ENCODE measurements at places on chromosomes 7 and 10.

DNA sequence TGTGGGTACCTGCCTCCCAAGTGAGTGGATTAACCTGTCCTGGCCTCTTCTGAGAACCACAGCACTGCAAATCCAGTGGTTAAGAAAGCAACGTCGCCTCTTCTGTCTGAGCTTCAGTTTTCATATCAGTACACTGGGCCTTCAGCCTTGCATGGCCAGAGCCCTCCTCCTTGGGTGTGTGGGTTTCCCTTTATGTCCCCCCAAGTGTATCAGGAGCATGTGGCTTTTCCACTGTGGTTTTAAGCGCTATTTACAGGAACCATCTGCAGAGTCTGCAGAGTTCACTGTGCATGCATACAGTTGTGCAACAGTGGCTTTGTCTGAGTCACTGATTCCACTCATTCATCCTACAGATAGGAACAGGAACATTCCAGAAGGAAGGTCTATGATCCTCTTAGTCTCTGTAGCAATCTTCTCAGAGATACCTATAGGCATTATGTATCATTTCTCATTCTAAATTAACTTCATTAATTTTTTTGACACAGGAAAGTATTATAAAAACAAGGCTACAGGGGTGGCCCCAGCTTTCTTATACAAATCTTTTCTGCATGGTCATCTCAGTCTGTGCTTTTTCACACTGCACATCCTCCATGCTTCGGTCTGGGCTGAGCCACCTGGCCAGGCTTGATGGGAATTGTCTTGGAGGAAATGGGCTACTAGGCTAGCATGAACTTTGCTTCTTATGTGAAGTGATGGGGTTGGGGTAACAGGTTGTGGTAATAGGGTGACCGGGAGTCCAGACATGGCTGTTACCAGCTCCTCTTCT lies 17.1 kb downstream of the MBL2 start:
- no peak for DNase-seq

DNA sequence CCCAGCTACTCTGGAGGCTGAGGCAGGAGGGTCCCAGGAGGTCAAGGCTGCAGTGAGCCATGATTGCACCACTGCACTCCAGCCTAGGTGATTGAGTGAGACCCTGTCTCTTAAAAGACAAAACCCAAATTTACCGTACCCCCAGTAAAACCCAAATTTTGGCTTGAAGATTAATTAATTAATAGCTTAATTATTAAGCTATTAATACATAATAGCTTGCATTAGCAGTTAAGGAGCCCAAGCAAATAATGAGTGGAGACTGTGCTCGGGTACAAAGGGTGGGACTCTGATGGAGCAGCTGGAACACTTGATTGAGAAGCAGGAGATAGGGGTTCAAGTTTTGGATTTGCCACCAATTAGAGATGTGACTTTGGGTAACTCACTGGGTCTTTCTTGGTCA lies 28.9 kb downstream of the NRF1 start:
- DNase-seq: no peak

- DNase-seq: no peak
Observed at GRCh38 chr10:74932648-74933047, 106.2 kb downstream of the KAT6B start.

GRCh38 chr7:114062810-114063209 lies 144.0 kb upstream of the PPP1R3A start:
- no peak for DNase-seq

GRCh38 chr10:81065474-81065873 lies 527.8 kb downstream of the SH2D4B start:
- no peak for DNase-seq

- DNase-seq: no peak
Observed at GRCh38 chr7:35728412-35729060, 33.6 kb upstream of the HERPUD2 start.

- no peak for DNase-seq
Observed at GRCh38 chr10:121952226-121952625, 22.8 kb downstream of the NSMCE4A start.

DNA sequence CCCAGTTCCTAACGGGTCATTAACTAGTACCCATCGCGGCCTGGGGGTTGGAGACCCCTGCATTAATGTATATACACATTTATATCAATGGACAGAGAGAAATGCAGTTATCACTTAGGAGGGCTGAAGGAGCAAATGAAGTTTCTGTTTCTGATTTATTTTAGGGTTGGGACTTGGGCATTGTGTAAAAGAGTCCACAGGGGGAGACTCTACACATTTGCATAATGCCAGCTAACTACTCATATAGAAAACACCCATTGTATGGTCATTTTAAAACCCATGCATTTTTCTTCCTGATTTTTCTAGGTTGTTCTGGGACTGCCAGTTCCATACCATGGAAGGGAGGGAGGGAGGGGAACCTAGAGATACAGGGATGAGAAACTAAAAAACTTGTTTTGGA lies 23.5 kb downstream of the BCCIP start:
- DNase-seq: no peak

DNA sequence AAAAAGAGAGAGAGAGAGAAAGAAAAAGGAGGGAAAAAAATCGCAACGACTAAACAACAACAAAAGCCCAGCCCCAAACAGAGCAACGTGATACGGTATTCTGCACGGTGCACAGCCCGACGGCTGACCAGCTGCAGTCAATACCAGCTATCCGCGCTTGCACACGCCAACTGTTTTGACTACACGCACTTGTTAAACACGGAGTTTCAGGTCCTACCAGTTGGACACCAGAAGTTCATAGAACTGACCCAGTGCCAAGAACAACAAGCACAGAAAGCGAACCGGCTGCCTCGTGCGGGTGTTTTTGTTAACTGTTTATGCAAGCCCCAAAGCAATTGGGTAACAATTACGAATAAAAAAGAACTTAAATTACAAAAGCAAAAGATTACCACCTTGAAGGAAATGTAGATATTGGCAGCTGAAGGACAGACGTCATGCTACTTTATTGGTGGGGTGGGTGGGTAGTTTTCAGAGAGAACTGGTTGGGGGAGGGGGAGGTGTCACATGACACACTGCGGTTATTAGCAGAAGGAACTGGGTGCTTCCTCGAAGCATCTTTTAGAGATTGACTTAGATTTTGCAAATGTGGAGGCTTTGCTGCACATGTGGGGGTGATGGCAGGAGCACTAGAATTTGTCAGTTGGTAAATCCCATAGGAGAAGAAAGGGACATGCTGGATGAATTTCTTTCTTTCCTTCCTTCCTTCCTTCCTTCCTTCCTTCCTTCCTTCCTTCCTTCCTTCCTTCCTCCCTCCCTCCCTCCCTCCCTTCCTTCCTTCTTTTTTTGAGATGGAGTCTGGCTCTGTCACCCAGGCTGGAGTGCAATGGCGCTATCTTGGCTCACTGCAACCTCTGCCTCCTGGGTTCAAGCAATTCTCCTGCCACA lies 110.6 kb upstream of the EFCAB10 start:
- peak; percentile 69 for DNase-seq

- no peak for DNase-seq
Observed at GRCh38 chr10:48806342-48806741, 121.7 kb downstream of the WDFY4 start.
